ENCODE measurements at places on chromosomes 7 and 10.

- DNase-seq = no peak
Observed at GRCh38 chr7:29314148-29314547, 119.6 kb downstream of the CHN2 start.

- DNase-seq = no peak
Observed at GRCh38 chr7:96076350-96076707, 245.6 kb downstream of the SLC25A13 start.

DNA sequence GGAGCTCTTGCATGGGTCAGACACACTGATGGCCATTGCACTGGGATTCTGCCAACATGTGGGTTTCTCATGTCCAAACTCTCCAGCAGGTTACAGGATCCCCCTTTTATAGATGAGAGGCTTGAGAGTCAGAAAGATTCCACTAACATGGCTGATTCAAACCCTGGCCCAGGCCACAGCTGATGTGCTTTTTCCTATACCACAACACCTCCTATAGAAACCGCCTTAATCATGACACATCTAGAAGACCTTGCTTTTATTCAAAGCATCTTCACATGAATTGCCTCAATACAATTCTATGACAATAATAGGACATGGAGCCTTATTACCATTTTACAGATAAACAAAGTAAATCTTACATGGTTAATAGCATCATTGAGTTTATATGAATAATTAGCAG, 188.6 kb downstream of the DPY19L1 start:
- no peak for DNase-seq

DNA sequence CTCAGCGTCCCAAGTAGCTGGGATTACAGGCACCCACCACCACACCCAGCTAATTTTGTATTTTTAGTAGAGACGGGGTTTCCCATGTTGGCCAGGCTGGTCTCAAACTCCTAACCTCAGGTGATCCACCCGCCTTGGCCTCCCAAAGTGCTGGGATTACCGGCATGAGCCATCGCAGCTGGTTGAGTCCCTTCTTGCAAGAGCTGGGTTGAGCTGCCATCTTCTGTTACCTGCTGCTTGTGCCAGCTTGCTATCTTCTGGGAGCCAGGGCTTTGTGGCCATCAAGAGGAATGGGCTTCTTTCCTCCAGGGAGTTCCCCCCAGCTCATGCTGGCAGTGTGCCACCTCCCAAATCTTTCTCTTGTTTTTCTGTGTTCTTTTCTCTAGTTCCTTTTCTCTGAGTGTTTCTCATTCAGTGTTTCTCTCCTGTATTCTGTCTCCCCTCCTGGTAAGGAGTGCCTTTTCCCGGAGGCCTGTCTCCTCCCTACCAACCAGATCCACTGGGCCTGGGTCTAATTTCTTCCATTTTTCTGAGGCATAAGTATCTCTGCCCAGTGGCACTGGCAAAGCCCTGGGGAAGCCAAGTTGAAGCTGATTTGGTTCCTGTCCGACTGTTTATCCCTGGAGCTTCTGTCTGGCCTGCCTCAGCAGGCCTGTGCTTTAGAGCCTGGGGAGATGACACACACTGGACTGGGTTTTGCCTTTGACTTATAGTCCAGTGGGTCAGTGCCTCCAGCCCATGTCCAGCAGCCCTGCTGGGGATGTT, 3.7 kb downstream of the DBNL start:
- DNase-seq = no peak

- no peak for DNase-seq
Observed at GRCh38 chr10:48522011-48522765, 82.7 kb downstream of the ARHGAP22 start.

GRCh38 chr10:42543840-42544372, 94.5 kb downstream of the ZNF33B start:
- no peak for DNase-seq

DNA sequence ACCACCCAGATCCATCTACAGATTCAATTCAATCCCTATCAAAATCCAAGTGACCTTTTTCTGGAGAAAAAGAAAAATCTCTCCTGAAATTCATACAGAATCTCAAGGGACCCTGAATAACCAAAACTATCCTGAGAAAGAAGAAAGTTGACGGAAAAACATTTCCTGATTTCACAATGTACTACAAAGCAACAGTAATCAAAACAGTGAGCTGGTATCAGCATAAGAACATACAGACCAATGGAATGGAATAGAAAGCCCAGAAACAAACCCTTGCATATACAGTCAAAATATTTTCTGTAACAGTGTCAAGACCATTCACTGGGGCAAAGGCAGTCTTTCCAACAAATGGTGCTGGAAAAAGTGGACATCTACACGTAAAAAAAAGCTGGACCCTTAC, 89.9 kb downstream of the JMJD1C start:
- no peak for DNase-seq

GRCh38 chr10:1056326-1057105, at the start of gene WDR37:
WDR37 (plus strand) TSS chr10:1056385; CDS start chr10:1072156, 15,771 bp downstream.
- DNase-seq = peak; percentile 79

GRCh38 chr7:148332191-148333186, 258.1 kb upstream of the C7orf33 start:
- no peak for DNase-seq

GRCh38 chr7:30019387-30019786, 7.1 kb downstream of the FKBP14 start:
- no peak for DNase-seq

GRCh38 chr10:23345861-23346260, 1.3 kb upstream of the C10orf67 start:
- DNase-seq = no peak

DNA sequence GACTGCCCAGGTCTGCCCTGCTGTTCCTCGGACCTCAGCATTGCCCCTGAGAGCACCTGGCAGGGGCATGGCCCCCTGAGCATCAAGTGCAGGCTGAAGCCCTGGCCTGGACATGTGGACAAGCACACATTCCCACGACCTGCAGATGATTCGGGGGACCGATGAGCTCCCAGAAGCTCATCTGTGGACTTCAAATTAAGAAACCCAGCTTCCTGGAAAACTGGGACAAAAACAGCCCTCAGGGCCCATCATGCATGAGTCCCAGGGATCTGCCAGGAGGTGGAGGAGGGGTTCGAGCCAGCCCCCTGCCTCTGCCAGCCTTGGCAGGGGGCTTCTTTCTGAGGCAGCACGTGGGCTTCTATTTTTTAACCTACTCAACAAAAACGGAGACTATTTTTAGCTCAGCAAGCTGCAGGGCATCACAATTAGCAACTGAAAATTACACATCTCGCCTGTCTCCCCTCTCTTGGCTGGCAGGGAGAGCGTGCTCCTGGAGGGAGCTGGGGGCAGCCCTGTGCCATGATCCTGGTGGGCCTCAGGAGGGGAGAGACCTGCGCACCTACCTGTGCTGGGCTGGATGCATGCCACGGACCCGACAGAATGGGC, 51.8 kb downstream of the RASGEF1A start:
- DNase-seq = no peak

DNA sequence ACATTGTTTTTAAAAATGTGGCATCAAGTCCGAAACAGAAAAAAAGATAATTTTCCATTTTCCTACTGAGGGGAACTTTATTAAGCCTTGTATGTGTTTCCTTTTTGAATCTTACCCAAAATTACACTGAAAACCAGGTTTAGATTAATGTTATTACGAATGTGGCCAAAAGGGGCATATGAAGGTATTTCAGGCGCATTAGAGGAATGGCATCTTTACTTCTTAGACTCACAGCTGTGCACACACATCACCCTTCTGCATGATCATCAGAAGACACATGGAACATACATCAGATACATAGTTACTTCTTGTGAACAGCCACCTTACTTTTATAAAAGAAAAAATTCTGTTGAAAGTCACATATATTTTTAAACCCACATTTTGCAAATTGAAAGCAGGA, 58.6 kb upstream of the ZPBP start:
- no peak for DNase-seq

- no peak for DNase-seq
Observed at GRCh38 chr7:12229046-12229445, 18.0 kb downstream of the TMEM106B start.

DNA sequence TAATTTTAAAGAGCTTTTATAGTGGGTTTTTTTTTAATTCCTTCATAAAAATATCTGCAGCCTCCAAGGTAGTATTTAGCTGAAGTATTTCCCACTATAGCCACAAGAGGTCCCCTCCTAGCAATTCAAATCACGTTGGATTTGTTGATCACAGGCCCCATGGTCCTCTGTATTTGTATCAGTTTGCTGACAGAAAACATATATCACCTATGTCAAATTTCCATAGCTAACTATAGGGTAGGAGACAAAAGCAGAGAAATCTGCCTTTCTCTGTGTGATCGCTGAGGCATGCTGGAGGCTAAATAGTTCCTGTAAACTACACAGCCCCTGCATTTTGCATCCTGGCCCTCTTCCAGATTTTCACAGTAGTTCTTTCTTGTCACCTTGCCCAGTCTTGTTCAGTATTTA, 1.7 kb upstream of the CTNNA3 start:
- no peak for DNase-seq

DNA sequence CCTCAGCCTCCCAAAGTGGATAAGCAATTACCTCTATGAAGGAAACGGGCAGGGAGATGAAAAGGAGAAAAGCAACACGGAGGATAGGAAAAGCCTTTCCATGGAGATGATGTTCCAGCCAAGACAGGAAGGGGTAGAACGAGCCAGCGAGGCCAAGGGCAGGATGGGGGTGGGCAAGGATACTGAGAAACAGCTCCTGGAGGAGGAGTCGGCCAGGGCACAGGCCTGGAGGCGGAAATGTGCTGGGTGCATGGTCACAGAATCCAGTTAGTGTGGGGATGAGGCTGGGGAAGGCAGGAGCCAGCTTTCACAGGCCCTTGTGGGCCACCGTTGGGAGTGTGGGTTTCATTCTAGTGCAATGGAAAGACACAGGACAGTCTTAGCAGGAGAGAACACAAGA, 162.6 kb downstream of the JAZF1 start:
- no peak for DNase-seq

GRCh38 chr7:54596747-54597146, 54.6 kb downstream of the VSTM2A start:
- no peak for DNase-seq

GRCh38 chr7:84372155-84372621, 177.6 kb upstream of the SEMA3A start:
- DNase-seq = no peak

DNA sequence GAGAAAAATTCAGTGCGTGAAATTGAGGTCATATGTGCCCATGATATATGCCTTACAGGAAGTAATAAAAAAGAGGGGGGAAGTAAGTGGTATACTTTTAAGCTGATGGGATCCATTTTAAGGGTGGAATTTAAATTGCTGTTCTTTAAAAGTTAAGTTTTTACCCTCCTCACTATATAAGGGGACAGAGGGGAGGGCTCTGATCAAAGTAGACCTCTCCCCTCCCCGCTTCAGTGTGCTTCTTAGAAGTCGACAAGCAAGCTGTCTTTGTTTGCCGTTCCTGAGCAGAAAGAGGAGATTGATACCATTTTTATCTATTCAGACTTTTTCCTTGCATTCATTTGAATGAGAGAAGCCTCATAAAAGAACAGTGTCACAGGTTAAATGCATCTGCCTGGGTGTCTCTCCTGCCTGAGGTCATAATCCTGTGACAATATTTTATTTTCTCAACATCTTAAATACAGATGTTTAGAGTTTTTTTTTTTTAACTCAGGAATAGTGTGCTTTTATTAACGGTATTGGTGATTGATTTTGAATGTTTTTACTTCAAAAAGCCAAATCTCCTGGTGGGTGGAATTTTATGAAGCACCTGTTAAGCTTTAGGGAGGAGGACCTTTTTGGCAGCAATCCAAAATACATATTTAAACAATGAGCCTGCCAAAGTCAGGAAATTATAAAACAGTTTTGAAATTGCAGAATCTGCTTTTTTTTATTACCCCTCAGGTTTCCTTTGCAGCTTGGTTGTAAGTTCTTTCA, 141.7 kb downstream of the KAT6B start:
- DNase-seq = no peak

- DNase-seq = no peak
Observed at GRCh38 chr7:137475966-137476365, 132.4 kb upstream of the PTN start.

- DNase-seq = no peak
Observed at GRCh38 chr10:74227697-74228424, 76.8 kb downstream of the ADK start.

DNA sequence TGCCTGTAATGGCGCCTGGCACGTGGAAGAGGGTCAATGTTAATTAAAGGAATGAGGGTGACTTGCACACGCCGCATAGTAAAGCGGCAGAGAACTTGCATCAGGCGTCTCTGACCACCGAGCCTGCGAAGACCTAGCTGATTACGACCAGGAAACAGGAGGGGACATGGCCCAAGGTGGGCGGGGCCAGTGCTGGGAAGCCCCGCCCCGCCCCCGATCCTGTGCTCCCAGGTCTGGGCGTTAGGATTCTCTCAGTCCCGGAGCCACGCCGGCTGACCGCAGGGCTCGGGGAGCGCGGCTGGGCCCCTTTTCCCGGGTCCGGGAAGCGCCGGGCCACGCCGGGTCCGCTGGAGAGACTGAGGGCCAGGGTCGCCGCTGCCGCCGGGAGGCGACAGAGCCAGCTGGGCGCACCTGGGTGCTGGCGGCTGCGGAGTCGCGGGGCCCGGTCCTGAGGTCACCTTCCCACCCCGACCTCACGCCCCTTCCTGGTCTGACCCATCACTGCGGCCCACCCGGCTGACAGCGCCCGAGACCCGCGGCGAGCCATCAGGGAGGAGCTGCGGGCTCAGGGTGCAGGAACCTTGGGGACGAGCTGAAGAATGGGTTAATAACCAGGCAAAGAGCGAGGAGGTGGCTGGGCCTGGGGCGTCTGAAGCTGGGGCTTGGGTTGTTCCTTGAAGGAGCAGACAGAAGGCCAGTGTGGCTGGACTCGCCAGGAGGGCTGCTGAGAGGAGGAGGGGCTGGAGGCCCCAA, 23.0 kb upstream of the GRID1 start:
- DNase-seq = no peak

- peak; percentile 13 for DNase-seq
Observed at GRCh38 chr10:114879541-114880158, 58.1 kb downstream of the FHIP2A start.

DNA sequence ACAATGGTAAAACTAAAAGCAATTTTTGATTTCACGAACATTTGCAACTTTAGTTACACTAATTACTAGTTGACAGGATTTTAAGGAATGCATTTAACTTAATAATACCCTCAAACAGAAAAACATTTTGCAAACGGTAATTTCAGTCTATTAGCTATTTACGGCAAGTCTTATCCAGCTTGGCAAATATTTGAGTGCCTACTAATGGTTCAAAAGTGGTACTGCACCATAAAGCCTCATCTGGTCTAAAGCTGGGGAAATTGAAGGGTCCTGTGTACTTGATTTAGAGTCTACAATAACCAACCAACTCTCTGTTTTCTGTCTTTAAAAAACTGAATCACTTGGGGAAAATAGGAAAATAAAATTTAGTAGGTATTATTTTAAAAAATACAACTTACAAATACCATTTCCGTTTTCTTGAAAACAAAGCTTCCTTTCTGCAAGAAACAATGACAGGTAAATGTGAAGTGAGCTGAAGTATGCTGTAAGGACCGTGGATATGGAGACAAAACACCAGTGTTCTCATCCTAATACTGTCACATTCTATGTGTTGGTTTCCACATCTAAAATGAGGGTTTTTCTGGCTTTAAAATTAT, 142.3 kb downstream of the VPS50 start:
- no peak for DNase-seq

- DNase-seq = no peak
Observed at GRCh38 chr7:19107356-19108146, 9.9 kb downstream of the TWIST1 start.

GRCh38 chr10:51897560-51897959, 198.2 kb upstream of the CSTF2T start:
- DNase-seq = no peak
